SJCRH30 (cell line): ENCODE measurements at places on chromosomes 2 and 18. TPM values are rescaled to one million over a fixed set of nuclear protein-coding genes. Genes with fewer than 3 reads are reported as not detected.

Gene FBXO48
- total RNA-seq: 1.8 and 2.5 TPM in 2 replicates

GRCh38 chr2:204114295-204115136 is 178.0 kb downstream of the ICOS start:
- H3K27ac ChIP-seq: no peak overlapping the region
- H3K27me3 ChIP-seq: no peaks in the 10 kb centered on the region
- no peak for DNase-seq
- H3K4me1 ChIP-seq: 0 out of 2 replicates have a peak, but pooled peaks cover 4% of the 10 kb centered on the region
- no peaks in the 10 kb centered on the region for H3K36me3 ChIP-seq

- H3K27ac ChIP-seq: no peak overlapping the region
- H3K4me3 ChIP-seq: no peak overlapping the region
- DNase-seq: no peak
- H3K36me3 ChIP-seq: no peaks in the 10 kb centered on the region
Observed at GRCh38 chr18:8825273-8825672, 119.9 kb downstream of the MTCL1 start.

DNA sequence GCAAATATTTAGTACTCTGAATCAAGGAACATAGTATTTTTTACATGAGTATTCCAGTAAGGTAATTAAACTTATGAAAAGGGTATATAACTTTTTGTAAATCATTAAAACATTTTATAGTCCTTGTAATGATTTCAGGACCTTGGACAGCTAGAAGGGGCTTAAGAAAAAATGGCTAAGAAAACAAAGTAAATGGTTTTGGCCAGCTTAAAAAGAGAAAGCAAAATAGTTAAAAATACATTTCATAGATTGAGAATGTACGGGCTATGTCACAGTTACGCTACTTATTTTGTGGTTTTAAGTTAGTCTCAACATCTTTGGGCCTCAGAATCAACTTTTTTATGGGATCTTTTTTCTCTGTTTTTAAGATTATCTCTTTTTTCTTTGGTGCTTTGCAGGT is 26.7 kb downstream of the POLI start:
- peak; percentile 33 for DNase-seq
- peaks cover 3% of the 10 kb centered on the region; the same call in 1 of the 2 replicates for H3K36me3 ChIP-seq
- peaks cover 3% of the 10 kb centered on the region; the same call in 1 of the 2 replicates for H3K4me1 ChIP-seq

- H3K27ac ChIP-seq: peak overlapping the region; percentile 80
- H3K4me3 ChIP-seq: peak overlapping the region; percentile 71
- no peaks in the 10 kb centered on the region for H3K36me3 ChIP-seq
- no peak for DNase-seq
- no peaks in the 10 kb centered on the region for H3K27me3 ChIP-seq
- peaks cover 5% of the 10 kb centered on the region; the same call in 1 of the 2 replicates for H3K4me1 ChIP-seq
Observed at GRCh38 chr18:12990641-12990966, 558 bp upstream of the CEP192 start.

DNA sequence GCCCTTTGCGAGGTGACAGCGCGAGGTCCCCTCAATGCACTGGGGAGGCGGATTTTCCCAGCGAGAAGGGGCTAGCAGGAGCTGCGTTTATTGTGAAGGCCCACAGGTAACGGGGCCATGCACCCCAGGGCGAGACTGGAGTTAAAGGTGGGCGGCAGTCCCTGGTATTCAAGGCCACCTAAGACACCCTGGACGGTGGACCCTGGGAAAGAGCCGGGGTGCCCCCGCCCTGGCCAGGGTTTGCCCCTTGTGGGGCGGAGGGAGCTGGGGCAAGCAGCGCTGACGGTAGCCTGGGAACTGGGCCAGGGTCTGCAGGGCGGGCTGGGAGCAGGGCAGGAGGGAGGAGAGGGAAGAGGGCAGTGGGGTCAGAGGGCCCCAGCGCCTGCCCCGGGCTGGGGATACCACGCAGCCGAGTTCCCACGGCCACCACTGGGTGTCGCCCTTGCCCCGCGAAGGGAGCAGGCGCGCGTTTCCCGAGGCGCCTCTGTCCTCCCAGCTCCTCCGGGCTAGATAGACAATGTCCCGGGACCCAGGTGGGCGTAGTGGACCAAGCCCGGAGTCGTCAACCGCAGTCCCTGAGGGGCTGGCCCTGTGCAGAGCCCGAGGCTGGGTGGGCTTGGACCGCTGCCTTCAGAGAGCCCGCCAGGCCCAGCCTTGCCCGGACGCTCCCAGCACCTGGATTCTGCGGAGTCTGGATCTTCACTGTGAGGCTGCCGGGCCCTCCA is 80.2 kb downstream of the SMAD4 start:
- H3K27me3 ChIP-seq: no peaks in the 10 kb centered on the region
- H3K4me3 ChIP-seq: peak overlapping the region; percentile 25; the same call in 1 of the 2 replicates
- no peak overlapping the region for H3K27ac ChIP-seq
- peak; percentile 63 for DNase-seq
- no peaks in the 10 kb centered on the region for H3K36me3 ChIP-seq
- H3K4me1 ChIP-seq: no peaks in the 10 kb centered on the region

DNA sequence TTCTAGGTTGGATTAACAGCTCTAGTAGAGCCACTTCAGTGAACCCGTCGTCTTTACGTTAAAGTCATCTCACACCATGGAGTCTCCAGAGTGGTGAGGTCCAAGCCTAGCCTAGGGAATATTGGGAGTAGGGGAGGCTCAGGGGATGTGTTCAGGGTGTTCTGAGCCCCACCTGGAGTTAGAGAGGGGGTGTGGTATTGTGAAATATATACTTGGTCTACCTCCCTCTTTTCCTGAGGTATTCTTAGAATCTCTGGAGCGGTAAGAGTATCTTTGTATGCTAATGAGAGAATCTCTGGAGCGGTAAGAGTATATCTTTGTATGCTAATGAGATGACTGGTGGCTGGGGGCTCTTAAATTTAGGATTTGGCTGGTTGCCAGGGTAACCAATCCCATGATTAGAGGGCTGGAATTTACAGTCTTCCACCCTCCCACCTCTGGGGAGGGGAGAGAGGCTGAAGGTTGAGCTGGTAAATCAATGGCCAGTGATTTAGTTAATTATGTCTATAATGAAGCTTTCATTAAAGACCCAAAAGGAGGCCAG is 69.5 kb downstream of the INPP4A start:
- no peaks in the 10 kb centered on the region for H3K27me3 ChIP-seq
- no peak overlapping the region for H3K27ac ChIP-seq
- H3K4me3 ChIP-seq: no peak overlapping the region

DNA sequence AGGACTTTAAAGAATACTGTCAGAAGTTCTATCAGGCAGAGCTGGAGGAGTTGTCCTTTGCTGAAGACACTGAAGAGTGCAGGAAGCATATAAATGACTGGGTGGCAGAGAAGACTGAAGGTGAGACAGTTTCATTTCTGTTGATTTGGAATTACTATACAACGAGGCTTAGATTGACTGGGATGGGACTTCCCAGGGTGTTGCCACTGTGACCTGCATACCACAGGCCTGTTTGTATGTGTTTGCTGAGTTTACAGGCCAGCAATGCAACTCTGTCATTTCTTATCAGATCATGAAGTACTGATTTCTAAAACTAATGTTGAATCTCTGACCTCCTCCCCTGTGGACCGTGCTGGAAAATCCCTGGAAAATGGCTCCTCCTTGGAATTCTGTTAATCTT is 11.8 kb downstream of the SERPINB8 start:
- H3K4me1 ChIP-seq: no peaks in the 10 kb centered on the region
- no peak for DNase-seq
- no peaks in the 10 kb centered on the region for H3K36me3 ChIP-seq
- H3K4me3 ChIP-seq: no peak overlapping the region

DNA sequence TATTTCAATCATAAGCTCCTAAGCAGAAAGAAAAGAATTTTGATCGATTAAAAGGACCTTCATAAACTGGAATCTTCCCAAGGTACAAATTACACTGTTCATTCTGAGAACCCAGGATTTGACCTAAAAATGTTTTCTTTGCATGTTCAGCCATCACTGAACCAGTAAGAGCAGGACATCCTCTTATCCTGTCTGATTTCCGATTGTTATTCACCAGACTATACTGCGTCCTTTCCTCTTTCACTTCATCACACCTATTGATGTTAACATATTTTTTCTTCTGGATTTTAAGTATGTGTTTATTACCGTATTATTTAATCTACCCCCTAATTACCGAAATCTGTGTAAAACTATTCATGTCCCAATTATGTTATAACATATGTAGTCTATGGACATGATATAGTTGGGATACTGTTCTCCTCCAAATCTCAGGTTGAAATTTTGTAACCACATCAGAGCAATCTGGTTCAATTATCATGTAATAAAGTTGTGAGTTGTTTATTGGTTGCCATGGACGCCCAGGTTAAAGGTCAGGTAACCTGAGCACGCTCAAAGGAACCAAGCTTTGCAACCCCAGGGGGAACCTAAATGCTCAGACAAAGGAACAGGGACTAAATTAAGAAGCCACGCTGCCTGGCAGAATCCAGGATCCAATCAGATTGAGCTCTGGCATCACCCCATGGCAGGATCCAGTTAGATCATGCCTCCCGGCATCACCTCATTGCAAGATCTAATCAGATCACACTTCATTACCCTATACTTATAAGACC is 11.6 kb upstream of the TBC1D8 start:
- no peak overlapping the region for H3K27ac ChIP-seq
- H3K4me3 ChIP-seq: no peak overlapping the region
- peaks cover 7% of the 10 kb centered on the region for H3K4me1 ChIP-seq
- H3K36me3 ChIP-seq: no peaks in the 10 kb centered on the region
- DNase-seq: no peak
- no peaks in the 10 kb centered on the region for H3K27me3 ChIP-seq

DNA sequence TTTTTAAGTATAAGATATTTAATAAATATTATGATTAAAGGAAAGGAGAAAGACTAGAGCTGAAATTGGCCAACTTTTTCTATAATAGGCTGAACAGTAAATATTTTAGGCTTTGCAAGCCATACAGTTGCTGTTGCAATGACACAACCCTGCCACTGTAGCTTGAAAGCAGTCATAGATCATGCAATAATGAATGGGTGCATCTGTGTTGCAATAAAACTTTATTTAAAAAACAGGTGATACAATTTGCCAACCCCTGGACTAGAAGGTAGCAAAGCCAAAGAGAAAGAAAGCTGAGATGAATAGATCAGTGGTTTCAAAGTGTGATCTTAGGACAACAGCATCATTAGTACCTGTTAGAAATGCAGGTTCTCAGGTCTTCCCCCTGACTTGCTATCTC is 219.1 kb downstream of the SETBP1 start:
- H3K4me1 ChIP-seq: peaks cover 29% of the 10 kb centered on the region
- H3K36me3 ChIP-seq: no peaks in the 10 kb centered on the region
- no peak overlapping the region for H3K4me3 ChIP-seq
- H3K27me3 ChIP-seq: no peaks in the 10 kb centered on the region
- DNase-seq: no peak

DNA sequence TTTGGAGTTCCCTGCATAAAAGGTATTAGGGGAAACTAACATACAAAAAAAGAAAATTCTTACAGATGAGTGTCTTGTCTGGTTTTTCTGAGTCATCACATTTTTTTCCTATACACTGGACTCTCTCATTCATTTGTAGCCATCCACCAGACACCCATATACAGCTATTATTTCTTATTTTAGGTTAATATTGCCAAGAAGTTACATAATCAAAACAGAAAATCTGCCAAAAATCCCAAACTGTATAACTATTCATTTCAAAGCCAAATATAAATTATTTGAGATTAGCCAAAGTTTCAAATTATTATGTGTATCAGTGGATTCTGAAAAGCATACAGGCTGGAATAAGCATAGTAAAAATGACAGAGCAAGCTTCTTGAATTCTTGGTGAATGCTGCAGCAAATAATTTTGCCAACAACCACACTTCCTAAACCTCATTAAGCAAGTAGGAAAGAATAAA is 191.2 kb downstream of the NCKAP5 start:
- H3K4me1 ChIP-seq: no peaks in the 10 kb centered on the region
- no peak overlapping the region for H3K27ac ChIP-seq
- no peaks in the 10 kb centered on the region for H3K36me3 ChIP-seq
- H3K27me3 ChIP-seq: no peaks in the 10 kb centered on the region
- H3K4me3 ChIP-seq: no peak overlapping the region
